GM13977 (cell line): ENCODE measurements at places on chromosomes 3 and 15.

- DNase-seq = no peak
These were observed 92.8 kb downstream of the SV2B start for GRCh38 chr15:91192690-91193377.

GRCh38 chr3:16759227-16759903, 125.4 kb upstream of the PLCL2 start:
- DNase-seq = no peak

DNA sequence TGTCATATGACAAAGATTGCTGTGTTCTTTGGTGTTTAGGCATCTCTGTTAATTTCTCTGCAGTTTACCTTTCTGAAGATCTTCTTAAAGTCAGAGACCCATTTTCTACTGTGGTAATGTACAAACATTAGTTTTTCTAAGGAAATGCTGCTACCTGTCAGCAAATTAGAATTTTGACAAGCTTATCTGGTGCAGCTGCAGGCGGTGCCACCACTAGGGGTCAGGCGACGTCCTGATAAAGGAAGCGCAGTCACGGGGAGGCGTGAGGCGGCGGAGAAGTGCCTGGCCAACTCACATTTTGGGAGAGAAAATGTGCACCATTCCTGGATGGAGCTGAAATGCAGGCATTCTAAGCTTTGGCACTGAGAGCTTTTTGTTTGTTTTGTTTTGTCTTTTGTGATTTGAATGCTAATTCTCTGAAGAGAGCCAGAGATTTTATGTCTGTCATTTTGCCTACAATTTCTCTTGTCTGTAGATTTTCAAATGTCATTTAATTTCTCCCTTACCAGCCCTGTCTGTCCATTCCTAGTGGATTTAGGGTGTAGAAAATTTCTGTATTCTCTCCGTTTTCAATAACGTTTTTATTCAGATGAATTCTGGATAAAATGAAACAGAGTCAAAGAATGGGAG, 24.9 kb upstream of the SIAH2 start:
- no peak for DNase-seq

DNA sequence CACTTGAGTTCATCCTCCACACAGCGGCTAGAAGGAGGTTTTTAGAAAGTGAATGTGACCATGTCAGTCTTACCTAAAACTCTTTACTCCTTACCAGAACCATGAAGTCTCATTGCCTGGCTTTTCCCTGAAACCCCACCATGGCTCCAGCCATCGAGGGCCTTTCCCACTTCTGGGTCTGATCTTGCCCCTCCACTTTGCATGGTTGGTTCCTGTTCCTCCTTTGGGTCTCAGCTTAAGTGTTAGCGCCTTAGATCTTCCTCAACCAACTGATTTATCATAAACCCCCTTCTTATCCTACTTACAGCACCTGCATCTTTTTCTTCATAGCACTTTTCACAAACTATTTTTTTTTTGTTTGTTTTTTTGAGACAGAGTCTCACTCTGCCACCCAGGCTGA, 45.9 kb upstream of the ULK4 start:
- DNase-seq = no peak

- no peak for DNase-seq
These were observed 260.3 kb downstream of the ERC2 start for GRCh38 chr3:56207922-56208321.

DNA sequence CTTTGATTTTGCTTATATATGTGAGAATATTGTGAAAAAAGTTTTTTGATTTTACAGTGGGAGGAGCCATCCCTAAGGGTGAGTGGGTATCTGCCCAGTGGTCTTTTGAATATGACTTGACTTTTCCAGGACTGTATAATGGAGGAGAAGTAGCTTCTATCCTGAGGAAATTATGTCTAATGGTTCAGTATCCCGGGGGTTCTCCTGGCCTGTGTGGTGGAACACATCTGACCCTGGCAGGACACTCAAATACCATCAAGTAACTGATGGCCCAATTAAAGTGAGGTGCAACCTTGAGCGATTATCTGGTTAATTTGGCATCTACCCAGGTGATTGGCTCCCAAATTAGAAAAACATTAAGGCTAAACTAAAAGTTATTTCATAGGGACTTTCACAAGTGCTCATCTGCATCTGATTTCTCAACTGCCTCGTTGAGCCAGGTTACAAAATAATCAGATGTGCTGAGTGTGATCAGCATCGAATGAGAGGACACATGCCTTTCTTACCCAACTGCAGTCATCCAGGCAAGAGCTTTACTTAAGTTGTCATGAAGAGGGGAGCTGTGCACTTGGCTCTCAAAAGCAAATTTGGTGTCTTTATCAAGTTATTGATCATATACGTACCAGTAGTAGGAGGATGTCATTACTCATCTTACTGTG, 201.4 kb downstream of the IL5RA start:
- no peak for DNase-seq

DNA sequence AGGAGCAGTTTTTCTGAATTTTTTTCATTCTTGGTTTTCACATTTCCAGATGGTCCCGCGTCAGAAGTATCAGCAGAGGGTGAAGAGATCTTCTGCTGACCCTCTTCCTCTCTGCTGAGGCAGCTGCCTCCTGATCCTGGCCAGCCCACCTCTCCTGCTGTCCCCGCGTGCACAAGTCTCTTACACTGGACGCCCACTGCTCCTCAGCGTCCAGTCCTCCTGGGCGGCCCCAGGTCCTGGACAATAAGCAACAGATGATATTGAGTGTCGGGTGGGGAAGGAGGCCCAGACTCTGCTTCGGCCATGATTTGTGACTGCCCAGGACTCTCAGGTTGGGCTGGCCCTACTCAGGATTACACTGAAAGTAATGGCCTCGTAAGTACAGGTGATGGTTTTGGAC, 50.1 kb downstream of the KLHL25 start:
- DNase-seq = no peak

DNA sequence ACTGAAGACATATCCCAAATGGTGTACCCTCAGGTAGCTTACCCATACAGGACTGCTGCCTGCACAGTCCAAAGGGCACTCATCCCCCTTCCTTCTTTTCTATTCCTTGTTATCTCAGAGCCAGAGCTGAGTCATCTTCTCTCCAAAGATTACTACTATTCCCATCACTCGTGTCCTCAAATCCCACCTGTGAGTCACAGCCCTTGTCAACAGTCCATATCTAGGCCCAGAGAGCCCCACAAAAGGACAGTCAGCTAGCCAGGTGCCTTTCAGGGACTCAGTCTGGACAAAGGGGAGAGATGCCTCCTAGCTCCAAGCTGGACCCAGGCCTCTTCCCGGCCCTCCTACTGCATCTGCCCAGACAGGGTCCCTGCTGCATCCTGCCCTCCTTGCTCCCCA, 11.0 kb downstream of the PARP16 start:
- no peak for DNase-seq

GRCh38 chr3:22734756-22735155, 468.4 kb upstream of the UBE2E2 start:
- no peak for DNase-seq

GRCh38 chr3:72510247-72510646, 338.0 kb downstream of the SHQ1 start:
- no peak for DNase-seq

- no peak for DNase-seq
These were observed 241.1 kb downstream of the WNT5A start for GRCh38 chr3:55246033-55246432.

DNA sequence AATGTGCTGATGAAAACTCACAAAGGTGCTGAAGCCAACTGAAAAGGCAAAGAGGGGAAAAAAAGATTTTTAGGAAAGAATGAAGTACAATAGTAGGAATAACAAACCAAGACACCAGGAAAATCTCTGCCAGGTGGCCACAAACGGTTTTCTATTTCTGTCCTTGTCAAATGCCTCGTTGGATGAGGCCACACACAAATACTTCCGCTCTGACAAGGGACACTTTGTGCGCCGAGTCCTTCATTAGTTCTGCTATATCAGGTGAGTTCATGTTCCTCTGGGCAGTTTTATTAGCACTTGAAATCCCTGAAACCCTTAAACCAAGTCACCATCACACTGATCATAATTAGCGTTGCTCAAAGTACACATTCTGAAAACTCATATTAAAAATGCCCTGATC, 373.1 kb downstream of the VPS13C start:
- DNase-seq = no peak

DNA sequence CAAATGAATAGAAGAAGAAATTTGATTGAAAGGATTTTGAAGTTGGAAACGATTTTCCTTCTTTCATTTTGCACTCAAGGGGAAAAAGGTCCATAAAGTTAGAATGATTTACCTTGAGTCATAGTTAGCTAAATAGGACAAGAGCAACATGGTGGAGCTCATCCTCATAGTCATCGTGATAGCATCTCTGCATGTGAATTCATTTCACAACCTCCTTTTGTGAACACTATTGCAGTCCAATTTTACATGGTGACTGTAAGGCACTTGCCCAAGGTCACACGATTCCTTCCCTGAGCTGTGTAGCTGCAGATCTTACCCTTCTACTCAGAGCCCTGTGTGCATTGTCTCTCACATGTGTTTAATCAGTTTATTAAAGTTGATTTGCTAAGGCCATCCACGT, 359.8 kb upstream of the C2CD4B start:
- no peak for DNase-seq

GRCh38 chr3:27728195-27729087, 6.3 kb upstream of the EOMES start:
- no peak for DNase-seq

GRCh38 chr15:32870240-32871033, 152.6 kb downstream of the GREM1 start:
- peak; percentile 13 for DNase-seq

GRCh38 chr3:1987980-1988379, 110.7 kb upstream of the CNTN4 start:
- no peak for DNase-seq

GRCh38 chr3:20739814-20740213, 553.8 kb upstream of the SGO1 start:
- DNase-seq = no peak

DNA sequence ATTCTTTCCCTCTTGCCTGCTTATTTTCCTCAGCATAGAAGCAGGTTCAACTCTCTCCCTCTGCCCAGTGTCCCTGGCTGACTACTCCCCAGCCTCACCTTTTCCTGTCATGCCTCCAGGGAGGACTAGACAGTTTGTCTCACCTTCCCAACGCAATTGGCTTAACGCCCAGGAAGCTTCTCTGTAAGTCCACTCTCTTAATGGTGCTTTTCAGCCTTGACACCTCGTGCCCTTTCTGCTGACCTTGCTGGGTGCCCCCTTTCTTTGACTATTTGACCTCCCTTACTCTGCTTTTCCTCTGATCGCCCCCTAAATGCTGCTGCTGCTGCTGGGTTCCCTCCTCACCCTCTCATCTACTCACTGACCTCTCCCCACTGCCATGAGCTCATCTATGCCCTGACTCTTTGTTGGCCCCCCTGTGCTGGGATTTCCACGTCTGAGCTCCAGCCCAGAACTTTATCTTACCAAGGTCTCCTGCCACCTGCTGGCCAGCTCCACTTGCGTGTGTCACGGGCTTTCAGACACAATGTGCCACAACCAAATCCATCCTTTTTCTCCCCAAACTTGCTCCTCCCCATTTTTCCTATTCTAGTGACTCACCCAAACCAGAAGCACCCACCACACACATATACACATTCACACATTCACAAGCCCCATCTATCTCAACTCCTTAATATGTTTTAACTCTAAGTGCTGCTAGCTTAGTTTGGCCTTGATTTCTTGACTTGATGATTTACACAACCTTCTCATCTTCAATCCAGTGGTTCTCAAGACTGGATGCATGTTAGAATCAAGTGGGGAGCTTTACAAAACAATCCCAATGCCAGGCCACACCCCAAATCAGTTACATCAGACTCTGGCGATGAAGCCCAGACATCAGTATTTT, 16.6 kb downstream of the EPB42 start:
- DNase-seq = peak; percentile 65

- no peak for DNase-seq
These were observed 69.3 kb downstream of the CLSTN2 start for GRCh38 chr3:140004271-140004670.

- DNase-seq = no peak
These were observed 32.4 kb upstream of the RASGRF1 start for GRCh38 chr15:79122991-79123390.

- DNase-seq = no peak
These were observed 26.9 kb downstream of the NEK10 start for GRCh38 chr3:27342267-27342666.

DNA sequence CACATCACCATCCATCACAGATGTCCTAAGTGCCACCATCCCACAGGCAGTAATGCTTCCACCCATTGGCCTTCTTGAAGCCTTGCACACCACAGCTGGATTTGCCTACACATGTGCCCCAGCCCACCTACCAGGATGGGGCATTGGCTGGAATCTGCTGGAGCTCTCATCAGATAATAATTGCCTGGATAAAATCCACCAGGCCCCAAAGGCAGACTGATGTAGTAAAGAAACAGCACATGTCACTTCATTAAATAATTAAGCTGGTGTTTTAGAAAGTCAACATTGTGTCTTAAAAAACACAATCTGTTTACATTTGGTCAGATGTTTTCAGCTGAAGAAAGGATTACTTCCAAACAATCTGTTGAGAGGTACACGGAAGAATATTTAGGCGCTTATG, 229.5 kb downstream of the ATP8B4 start:
- no peak for DNase-seq

DNA sequence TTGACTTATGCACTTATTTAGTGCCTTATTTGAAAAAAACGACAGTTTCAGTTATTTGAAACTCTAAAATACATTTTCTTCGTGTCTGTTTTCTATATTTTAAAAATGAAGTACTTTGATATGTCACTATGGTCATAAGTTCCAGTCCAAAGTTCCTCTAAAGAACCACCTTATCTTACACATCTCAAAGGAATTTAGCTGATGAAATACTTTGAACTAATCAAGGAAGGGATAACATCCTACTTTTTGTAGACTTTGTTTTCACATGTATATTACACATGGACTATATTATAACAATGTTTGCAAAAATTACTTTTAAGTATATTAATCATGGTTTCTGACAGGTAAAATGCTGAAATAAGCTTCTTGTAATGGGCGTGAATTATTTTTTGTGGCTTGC, 265.8 kb upstream of the ZNF717 start:
- DNase-seq = no peak

- no peak for DNase-seq
These were observed 147.3 kb upstream of the DPH6 start for GRCh38 chr15:35693286-35693685.

DNA sequence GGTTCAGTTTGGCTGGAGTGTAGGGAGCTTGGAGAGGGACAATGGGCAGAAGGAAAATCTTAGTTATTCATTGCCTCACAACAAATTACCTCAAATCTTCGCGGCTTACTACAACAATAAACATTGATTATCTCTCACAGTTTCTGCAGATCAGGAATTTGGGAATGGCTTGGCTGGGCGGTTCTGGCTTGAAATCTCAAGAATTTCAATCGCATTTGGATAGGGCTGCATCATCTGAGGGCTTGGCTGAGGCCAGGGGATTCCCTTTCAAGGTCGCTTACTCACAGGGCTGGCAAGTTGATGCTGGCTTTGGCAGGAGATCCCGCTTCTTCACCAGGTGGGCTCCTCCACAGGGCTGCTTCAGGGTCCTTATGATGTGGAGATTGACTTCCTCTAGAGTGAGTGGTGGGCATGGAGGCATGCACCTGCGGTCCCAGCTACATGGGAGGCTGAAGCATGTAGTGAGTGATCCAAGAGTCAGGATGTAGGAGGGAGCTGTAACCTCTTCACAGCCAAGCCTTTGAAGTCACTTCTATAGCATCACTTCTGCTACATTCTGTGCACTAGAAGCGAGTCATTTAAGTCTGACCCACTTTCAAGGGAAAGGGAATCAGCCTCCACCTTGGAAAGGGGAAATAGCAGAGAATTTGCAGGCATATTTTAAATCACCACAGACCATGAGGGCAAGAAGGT, 63.1 kb downstream of the CDC25A start:
- no peak for DNase-seq

- DNase-seq = no peak
These were observed 508.7 kb downstream of the SOX2 start for GRCh38 chr3:182220471-182220870.
